ENCODE measurements at places on chromosomes 5 and 9.
A peak's percentile ranks its signal among the peaks of the same experiment; 100 is the strongest.

- DNase-seq: no peak
Observed at GRCh38 chr9:128454991-128455390, 815 bp upstream of the ODF2 start.

DNA sequence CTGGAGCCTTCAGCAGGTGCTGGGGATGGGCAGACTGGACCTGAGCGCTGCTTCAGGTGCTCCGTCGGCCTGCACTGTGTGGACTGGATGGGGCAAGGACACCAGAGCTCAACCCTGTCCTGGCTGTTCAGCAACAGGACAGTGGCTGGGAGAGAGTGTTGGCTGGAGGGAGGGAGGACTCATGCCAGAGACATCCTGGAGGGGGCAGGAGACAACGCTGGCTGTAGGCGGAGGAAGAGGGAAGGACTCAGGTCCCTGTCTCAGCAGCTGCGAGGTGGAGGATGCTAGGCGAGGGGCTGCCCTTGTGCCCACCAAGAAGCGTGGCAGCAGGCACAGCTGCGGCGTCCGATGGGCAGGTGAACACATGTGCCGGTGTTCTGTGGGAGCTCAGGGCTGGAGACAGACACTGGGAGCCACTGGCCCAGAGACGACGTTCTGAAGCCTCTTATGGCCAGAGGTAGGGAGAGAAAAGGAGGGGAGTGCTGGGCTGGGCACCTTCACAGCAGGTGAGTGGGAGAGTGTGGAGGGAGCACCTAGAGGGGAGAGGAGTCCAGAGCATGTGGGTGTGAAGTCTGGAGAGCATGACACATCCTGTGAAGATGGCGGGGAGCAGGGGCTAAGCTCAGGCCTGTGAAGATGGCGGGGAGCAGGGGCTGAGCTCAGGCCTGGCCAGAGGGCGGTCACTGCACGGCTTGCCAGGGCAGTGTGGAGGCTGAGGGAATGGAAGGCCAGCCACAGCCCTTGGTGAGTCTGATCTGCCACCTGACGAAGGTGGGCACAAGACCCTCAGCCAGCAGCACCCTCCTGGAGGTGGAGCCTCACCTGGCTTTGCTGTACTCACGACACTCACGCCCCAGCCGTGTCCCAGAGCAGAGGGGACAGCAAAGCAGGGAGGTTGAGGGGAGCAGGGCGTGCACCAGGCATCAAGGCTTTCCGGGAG, 79.1 kb upstream of the FCN1 start:
- no peak for DNase-seq

DNA sequence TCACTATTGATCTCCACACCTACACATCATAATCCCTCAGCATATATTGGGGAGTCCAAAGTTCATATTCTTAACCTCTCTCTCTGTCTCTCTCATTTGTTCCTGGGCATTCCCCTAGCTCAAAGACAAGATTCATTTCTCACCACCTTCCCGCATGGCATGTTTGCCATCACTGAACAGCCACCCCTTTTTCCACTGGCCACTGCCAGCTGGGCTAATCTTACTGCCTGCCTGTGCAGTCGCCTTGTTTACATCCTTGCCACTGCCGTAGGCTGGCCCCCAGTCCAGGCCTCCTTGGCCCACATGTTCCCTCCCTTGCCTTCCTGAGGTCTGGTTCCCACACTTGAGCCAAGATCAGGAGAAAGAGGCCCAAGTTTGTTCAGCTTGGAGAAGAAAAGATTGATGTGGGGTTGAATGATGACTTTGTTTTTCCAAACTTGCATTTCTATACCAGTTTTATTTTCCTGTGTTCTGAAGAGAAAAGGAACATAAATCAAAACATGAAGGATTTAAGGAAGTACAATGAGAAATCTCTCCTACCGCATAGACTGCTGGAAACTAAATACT, 80.2 kb downstream of the PLAC8L1 start:
- DNase-seq: no peak

DNA sequence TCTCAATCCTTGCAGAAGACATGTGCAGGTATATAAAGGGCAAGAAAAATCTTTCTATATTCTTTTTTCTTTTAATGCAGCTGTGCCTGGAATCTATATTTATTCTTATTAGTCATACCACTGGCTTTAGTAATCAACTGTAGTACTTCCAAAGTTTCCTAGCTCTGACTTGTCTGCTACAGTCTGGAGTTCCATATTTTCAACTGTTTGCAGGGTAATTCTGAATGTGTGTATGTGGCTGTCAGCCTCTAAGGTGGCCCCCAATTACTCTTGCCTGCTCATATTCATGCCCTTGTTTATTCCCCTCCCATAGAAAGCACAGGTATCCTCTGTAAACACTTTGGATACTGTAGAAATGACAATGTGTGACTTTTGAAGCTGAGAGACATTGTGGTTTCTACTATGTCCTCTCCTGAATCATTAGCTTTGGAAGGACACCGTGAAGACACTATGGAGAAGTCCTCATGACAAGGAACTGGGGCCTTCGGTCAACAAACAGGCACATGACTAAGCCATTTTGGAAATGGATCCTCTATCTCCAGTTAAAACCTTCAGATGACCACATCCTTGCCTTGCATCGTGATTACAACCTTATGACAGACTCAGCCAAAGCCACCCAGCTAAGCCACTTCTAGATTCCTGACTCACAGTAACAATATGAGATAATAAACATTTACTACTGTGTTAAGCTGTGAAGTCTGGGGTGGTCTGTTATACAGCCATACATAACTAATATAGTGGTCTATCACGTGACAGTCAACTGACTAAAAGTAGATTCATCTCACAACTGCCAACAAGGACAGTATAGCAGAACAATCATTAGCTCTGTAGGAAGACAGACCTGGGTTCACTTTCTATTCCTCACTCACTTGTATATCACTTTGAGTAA, 49.5 kb upstream of the SUSD1 start:
- DNase-seq: peak; percentile 59

GRCh38 chr9:91403665-91404543, 19.7 kb downstream of the NFIL3 start:
- no peak for DNase-seq

- DNase-seq: no peak
Observed at GRCh38 chr9:33651125-33651524, 127.1 kb downstream of the ANKRD18B start.

DNA sequence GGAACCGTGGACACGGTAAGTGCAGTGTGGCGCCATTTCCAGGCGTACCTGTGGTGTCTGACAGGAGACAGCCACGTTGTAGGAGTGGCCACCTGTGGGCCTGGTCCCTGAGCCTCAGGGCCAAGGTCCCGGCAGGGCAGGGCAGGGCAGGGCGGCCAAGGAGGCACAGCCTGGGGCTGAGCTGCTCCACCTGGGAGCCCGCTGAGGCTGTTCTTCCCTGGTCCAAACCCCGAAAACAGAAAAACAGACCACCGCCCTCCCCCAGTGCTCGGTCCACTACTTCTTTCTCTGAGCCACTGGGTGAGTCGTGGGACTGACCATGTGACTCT, 8.6 kb downstream of the PMPCA start:
- DNase-seq: no peak

- DNase-seq: peak; percentile 70
Observed at GRCh38 chr5:14463629-14464028, 118.0 kb upstream of the OTULINL start.

DNA sequence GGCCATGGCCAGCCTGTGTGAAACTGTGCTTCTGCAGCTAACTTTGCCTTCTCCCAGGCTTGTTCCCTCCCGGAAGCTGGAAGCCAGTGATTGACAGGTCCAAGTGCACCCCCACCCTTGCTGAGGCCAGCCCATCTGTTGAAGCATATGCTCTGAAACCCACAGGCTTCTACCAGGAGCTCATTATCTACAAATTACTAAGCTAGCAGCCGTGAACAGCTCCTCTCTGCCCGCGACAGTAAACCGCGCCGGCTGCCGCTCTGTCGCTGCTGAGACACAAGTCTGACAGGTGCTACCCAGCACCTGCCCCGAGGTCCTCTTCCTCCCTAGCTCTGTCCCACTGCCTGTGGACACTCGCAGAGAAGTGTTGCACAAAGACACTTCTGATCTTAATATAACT, 490.9 kb downstream of the GADD45G start:
- no peak for DNase-seq

DNA sequence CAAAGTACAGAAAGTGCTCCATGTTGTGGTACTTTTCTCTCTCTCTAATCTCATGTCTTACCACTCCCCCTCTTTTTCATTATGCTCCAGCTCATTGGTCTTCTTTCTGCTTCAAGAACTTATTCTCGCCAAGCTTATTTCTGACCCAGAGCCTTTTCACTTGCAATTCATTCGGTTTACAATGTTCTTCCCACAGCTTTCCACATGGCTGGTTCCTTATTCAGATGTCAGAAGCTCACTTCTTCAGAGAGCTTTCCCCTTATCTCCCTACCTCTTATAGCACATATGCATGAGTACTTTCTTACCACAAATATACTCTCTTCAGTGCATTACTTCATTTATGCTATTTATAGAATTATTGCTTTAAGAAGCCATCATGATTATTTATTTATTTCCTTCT, 338.8 kb upstream of the ATP10B start:
- DNase-seq: no peak

- no peak for DNase-seq
Observed at GRCh38 chr5:91884036-91884435, 500.9 kb upstream of the ARRDC3 start.

GRCh38 chr5:6496207-6496584, 47.5 kb downstream of the UBE2QL1 start:
- DNase-seq: no peak

- DNase-seq: no peak
Observed at GRCh38 chr5:100791391-100791790, 111.7 kb downstream of the ST8SIA4 start.

DNA sequence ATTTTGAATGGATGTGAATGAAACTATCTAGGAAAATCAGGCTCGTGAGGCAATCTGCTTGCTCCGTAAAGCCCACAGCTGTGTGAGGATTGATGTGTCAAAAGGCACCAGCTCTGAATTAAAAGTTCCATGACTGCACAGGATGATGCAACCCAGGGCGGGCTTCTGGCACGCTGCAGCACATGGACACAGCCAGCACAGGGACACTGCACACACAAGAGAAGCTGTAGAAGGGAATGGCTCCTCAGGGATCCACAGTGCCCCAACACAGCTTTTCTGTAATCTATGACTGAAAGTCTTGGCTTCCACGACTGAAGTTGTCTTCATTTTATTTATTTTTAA, 151.0 kb downstream of the GCNT1 start:
- peak; percentile 84 for DNase-seq

- DNase-seq: no peak
Observed at GRCh38 chr9:114482593-114482992, 22.7 kb downstream of the WHRN start.

GRCh38 chr5:180525399-180525798, 31.2 kb downstream of the CNOT6 start:
- no peak for DNase-seq

GRCh38 chr5:109830955-109831502, 141.3 kb downstream of the MAN2A1 start:
- peak; percentile 33 for DNase-seq

- DNase-seq: no peak
Observed at GRCh38 chr5:127355337-127355736, 64.7 kb downstream of the MEGF10 start.

DNA sequence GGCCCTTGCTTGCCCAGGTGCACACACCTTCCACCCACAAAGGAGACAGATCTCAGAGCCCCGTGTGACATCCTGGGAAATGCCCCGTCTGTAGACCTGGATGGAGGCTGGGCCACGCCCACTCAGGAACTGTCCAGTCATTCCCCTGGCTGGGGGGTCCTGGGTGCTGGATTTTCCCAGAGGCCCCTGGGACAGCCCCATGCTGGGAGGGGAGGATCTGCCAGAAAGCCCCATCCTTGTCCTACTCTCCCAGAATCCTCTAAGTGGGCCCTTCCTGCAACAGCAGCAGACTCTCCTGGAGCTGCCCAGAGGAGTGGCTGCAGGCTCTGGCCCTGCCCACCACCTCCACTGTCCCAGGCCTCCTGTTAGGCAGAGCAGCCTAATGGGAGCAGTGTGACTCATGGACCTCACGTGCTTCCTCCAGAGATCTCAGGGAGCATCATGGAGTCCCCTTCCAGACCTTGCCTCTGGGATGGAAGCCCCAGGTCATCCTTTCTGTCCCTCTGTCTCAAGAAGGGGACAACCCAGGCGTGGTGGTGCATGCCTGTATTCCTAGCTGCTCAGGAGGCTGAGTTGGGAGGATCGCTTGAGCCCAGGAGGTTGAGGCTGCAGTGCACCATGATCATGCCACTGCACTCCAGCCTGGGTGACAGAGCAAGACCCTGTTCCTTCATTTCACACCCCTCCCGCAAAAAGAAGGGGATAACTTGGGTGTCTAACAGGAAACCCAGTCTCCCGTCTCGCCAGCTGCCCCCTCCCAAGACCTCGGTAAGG, 51.7 kb downstream of the JADE2 start:
- DNase-seq: peak; percentile 54

GRCh38 chr9:34185778-34186551, 7.1 kb downstream of the UBAP1 start:
- DNase-seq: peak; percentile 95

DNA sequence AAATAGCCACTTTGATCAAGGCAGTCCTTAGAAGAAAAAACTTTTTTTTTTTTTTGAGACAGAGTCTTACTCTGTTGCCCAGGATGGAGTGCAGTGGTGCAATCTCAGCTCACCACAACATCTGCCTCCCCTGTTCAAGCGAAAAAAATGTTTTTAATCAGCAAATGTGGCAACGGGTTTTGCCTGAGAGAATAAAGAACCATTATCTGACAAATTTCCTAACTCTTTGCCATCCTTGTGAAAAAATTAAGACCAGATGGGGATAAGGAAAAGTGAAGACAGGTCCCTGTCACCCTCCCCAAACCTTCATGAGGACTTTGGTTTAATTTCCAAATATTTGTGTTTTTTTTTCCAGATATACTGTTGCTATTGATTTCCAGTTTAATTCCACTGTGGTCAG, 107.3 kb upstream of the SPOCK1 start:
- peak; percentile 62 for DNase-seq

DNA sequence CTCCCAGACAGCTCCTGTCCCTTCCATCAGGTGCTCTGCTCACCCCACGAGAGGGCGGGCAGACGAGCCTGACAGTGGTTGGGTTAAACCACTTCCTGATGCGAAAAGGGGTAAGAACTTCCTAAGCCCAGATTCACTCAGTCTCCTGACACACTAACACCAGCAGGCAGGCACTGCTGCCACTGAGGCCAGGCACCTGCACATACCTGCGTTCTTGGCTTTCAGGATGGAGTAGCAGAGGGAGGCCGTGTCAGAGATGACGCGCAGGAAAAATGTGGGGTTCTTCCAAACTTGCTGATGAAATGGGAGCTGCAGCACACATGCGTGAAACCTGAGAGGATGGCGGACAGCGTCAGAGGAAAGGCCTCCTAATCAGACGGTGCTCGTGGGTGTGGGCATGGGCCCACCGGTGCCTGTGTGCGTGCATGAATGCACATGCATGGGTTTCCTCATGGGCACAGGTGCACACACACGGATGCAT, 29.9 kb downstream of the SLC6A18 start:
- DNase-seq: no peak

DNA sequence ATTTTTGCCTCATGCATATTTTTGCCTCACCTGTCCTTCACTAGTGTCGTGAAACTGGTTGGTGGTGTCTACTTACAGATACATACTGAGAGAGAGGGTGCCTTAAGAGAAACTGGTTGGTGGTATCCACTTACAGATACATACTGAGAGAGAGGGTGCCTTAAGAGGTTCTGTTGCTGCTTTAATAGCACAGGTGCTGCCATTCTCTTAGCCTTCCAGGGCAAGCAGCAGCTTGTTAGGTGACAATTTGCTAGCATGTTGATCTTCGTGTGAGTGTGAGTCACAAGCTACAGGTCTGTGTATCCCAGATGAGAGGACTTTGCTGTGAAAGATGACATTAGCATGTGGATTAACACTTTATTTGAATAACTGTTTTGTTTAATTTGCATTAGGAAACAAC, 1.4 kb downstream of the PTTG1 start:
- no peak for DNase-seq

- peak; percentile 53 for DNase-seq
Observed at GRCh38 chr5:139636975-139637408, 11.2 kb upstream of the CXXC5 start.

GRCh38 chr5:82918311-82919031, 158.7 kb downstream of the TMEM167A start:
- no peak for DNase-seq
